ENCODE measurements at places on chromosomes 12 and 14. TPM values are rescaled to one million over a fixed set of nuclear protein-coding genes. Genes with fewer than 3 reads are reported as not detected.

GRCh38 chr14:59534361-59534987, 42.1 kb downstream of the CCDC175 start:
- no peak for DNase-seq

- DNase-seq, result no peak
These were observed 30.7 kb downstream of the LRIG3 start for GRCh38 chr12:58889557-58889956.

- DNase-seq, result no peak
These were observed 83.6 kb upstream of the ARHGAP5 start for GRCh38 chr14:31993521-31993951.

DNA sequence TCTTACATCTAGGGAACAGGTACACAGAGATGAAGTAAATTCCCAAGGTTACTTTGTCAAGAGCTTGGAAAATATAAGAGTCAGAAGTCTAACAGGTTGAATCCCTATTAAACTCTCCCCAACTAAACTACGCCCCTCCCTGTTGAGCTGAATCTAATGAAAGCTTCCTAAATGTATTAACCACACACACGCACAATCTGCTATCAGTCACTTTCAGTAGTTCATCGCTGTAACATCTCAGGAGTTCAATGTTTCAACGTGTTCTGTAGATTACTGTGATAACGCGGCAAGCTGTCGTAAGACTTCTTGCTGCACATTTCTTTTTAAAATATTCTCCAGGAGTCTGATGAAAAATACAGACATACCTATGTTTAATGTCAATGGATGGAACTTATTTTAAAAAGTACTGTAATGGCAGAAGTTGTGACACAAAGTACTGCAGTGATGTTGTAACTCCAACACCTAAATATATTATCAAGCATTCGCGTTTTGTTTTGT, 612 bp upstream of the SLC25A3 start:
- no peak for DNase-seq

GRCh38 chr12:25552681-25553080, 402 bp downstream of the LMNTD1 start:
- no peak for DNase-seq

DNA sequence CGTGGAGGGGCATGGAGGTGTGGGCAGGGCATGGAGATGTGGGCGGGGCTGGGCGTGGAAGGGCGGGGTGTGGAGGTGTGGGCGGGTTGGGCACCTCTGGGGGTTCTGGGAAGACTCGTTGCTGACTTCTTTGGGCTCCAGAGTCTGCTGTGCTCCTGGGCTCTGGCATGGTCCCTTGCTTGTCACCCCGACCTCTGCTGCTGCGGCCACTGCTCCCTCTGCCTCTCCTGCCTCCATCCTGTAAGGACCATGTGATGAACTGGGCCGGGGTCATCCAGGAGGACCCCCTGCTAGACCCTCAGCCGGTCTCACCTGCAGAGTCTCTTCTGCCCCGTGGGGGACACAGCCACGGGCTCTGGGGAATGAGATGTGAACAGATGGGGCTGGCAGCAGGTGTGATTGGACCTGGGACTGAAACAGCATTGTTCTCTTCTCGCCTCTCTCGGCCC, 15.3 kb downstream of the NOC4L start:
- no peak for DNase-seq

DNA sequence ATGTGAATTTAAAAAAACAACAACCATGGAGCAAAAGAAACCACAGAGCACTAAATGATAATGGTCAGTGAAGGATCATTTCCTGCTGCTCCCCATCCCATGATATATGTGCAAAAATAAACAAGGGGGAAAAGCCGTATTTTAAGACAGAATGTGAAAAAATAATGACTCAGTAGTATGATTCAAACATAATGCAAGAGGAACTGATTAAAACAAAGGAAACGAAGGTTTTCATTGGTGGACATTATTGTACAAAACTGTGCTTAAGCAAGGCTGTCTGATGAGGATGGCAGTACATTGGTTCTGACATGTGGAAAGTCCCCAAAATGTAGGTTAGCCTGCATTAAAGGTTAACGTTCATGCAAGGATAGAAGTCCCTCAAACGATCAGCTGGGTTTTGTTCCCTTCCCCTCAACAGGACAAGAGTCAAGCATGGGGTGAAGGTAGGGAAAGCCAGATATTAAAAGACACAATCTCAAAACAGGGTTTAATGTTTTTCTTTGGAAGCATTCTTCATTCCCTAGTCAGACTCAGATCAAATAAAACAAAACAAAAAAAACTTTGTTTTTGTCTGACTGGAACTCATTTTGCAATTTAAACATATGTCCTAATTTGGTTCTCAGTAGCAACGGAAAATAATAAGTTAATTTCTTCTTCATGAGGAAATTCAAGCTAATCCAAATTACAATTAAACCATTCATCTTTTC, 26.3 kb upstream of the PTGDR start:
- no peak for DNase-seq

GRCh38 chr14:90442388-90442787, 45.6 kb downstream of the CALM1 start:
- DNase-seq, result no peak

DNA sequence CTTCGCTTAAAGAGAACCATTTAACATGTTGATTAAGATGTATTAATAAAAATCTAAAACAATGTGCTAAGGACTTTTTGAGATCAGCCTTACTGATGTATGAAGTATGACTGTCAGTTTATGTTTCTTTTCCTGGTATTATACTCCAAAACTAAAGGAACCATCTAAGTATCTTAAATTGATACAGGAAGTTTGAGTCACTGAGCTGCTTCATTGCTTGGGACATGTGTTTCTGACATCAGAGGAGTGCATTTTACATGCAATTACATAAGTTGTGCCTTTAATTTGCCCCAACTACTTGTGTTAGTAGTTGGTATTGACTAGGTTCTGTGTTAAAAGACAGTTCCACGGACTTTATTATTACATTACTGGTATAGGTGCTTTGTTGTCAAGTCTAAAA, 50.9 kb downstream of the PROX2 start:
- DNase-seq, result no peak

GRCh38 chr14:33671556-33671955, 279.3 kb downstream of the EGLN3 start:
- DNase-seq, result no peak

DNA sequence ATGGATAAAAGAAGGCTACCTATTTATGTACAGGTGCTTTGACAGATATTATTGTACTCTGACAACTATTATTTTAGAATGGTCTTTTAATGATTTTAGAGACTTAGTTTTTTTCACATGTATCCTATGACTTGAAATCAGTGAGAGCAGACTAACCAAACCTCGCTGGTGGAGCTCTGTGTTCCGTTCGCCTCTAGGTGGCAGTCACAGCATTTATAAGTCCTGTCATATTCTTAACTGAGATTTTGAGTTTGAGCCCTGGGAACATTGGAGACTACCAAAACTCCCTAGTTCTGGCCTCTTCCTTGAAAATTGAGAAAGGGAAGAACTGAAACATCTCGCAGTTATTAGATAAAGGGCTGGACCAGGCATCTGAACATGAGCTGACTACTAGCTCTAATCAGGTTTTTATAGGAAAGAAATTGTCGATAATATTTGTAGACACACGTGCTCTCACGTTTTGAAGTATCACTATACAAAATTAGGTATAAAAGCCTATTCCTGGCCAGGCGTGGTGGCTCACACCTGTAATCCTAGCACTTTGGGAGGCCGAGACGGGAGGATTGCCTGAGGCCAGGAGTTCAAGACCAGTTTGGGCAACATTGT, 48.3 kb downstream of the TTLL5 start:
- DNase-seq, result peak; percentile 90

DNA sequence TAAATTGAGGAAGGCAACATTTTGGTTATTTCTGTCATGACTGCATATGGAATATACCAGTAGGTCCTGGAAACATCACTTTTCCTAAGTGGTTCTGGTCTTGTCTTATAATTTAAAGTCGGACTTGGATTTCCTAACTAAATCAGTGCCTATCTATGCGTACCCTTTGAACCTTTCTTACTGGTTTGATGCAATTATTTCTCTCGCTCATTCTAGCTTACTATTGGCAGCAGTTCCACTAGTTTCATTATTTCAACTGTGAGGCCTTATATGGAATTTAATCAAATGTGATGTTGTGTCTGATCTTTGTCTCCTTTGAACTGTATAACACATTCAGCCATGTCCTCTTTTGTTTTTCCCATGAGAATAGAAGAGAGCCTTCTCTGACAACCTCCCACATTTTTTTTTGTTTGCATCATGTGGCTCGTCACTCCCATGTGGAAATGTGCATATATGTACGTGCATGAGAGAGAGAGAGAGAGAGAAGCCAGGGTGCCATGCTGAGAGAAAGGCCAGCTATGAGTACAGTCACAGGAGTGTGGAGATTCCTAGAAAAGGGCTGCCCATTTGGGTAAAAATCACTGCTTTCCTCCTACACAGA, 48.0 kb downstream of the AKAP6 start:
- no peak for DNase-seq

DNA sequence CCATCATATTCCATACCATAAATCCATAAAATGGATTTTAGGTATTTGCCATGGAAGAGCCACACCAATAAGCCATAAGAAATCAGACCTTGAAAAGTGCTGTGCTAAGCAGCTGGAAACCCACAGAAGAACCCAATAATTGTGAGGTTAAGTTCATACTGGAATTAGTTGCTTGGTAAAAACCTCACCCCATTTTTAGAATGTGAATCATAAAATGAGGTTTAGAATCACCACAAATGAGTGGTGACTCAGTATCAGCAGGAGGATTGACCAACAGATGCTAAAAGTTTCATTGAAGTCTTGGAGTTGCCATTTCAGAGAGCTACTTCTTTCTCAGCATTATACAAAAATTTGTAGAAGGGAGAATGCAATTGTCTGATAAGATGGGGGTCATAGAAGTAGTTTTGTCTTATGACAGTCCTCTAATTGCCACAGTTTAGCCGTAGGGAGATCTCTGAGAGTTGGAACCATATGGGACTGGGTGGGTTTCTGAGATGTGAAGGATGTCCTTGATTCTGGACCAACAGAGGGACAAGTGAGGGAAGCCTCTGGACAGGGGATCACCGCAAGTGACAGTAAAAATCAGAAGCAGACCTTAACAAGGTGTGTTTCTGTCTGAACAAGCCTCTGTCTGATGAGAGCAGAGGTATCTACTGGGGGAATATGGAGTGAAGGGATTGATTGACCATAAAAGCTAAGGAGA, 1.4 kb upstream of the STON2 start:
- no peak for DNase-seq

- peak; percentile 80 for DNase-seq
These were observed 19.2 kb downstream of the TBX3 start for GRCh38 chr12:114664651-114665320.

- peak; percentile 58 for DNase-seq
These were observed 27.2 kb upstream of the RESF1 start for GRCh38 chr12:31931796-31932715.

DNA sequence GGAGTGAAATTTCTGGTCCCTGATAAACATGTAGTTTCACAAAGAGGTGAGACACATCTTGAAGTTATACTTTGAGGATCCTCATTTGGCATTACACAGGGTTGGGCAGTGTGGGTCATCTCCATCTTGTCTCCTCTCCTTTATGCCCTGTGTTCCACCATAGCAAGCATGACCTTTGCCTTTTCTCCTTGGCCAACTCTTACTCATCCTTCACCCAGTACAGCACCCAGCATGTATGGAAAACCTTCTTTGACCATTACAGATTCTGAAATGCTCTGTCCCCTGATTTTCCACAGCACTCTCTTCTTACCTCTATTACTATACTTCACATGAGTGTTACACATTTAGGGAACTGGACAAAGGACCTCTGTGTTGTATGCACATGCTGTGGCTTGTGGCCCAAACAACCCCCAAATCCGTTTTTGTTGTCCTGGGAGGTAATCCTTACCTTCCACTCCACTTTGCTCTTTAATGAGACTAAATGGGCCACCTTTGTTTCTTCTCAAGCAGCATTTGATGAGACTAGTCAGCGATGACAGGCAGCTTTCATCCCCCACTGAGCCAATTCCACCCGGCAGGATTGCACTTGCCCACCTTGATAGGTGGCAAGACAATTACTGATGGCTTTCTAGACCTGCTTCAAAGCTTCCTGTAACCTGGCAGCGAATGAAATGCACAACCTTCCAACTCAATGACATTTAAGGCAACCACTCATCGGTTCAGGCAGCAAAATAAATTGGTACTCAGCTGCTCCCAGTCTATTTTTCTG, 163.5 kb downstream of the MON2 start:
- peak; percentile 66 for DNase-seq

DNA sequence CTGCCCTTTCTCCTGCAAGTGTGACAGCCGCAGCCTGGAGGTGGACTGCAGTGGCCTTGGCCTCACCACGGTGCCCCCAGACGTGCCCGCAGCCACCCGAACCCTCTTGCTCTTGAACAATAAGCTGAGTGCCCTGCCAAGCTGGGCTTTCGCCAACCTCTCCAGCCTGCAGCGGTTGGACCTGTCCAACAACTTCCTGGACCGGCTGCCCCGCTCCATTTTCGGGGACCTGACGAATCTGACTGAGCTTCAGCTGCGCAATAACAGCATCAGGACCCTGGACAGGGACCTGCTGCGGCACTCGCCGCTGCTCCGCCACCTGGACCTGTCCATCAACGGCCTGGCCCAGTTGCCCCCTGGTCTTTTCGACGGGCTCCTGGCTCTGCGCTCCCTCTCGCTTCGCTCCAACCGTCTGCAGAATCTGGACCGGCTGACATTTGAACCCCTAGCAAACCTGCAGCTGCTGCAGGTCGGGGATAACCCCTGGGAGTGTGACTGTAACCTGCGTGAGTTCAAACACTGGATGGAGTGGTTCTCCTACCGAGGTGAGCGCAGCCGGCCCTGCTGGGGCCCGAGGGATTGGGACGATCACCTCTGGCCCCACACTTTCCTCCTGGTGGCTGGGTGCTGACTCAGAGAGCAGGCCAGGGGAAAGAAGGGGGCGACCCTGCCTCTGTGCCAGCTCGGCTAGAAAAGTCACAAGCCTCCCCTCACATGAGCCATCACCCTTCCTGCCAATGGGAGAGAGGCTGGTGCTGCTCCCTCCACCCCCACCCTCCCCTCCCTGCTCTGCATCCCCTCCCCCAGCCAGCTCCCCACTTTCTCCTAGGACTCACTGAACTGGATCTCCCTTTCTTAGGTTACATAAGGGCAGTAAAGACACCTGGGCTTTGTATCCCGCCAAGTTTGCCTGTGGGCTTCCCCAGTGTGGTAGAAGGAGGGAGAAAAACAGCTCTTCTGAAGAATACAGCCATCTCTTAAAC, 10.9 kb downstream of the LRTM2 start:
- DNase-seq, result peak; percentile 97

- DNase-seq, result peak; percentile 18
These were observed 52.4 kb upstream of the ESRRB start for GRCh38 chr14:76323331-76324050.

DNA sequence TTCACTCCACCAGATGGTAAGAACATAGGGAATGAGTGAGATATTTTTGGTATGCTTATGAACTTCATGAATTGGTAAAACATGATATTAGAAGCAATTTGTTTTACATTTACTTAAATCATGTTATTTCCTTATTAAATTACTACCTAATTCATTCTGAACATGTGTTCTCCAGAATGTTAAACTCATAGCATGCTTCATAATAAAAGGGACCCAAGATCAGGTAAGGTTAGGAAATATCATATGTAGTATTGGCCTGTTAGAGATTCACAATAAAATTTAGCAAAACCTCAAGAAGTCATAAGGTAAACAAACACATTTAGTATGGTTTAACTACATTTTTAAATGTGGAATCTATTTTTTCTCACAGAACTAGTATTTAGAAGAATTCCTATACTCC, 28.2 kb downstream of the PTPRQ start:
- no peak for DNase-seq

Gene GPR84
- total RNA-seq, result 0.20 TPM

Gene SIRT4
- 2.2 TPM for total RNA-seq

Gene RPGRIP1
- 0.29 TPM for total RNA-seq

Gene MYG1
- total RNA-seq, result 69.7 TPM

Gene RND1
- total RNA-seq, result 10.7 TPM

Gene LRRC23
- 9.0 TPM for total RNA-seq

Gene NKX2-1
- total RNA-seq, result 0.62 TPM

Gene EXOC3L4
- total RNA-seq, result 2.1 TPM
